Inflammatory macrophage treated with lipopolysaccharide for 4 hours (primary cell): ENCODE measurements at places on chromosomes 1 and 21.

- DNase-seq, result no peak
Measured at GRCh38 chr21:24899138-24899537, 708.1 kb downstream of the MRPL39 start.

DNA sequence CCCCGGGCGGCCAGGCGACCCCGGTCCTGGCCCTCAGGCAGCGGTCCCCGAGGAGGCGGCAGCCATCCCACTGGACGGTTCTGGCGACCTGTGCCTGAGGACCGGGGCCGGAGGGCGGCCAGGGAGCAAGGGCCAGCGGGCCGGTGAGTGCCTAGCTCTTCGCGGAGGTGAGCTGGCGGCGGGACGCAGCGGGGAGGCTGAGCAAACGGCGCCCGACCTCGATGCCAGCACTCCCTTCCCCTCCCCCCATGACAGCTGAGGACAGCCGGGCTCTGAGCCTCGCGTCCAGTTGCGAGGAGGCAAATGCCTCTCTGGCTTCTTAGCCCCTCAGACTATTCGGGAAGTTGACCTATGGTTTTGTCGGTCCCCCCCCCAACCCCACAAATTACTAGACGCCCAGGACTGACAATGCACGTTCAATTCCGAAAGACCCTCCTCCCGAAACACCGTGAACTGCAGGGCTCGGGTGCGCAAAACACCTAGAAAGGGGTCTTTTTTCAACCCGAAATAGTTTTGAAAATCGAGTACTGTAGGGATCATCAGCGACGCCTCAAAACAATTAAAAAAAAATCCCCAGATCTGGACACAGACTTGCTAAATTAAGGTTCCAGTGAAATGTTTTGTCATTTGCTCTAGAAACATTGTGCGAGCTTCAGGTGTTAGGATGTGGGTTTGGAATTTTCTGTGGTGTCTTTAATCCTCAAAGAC, 8.3 kb downstream of the CDKN2C start:
- DNase-seq, result no peak

DNA sequence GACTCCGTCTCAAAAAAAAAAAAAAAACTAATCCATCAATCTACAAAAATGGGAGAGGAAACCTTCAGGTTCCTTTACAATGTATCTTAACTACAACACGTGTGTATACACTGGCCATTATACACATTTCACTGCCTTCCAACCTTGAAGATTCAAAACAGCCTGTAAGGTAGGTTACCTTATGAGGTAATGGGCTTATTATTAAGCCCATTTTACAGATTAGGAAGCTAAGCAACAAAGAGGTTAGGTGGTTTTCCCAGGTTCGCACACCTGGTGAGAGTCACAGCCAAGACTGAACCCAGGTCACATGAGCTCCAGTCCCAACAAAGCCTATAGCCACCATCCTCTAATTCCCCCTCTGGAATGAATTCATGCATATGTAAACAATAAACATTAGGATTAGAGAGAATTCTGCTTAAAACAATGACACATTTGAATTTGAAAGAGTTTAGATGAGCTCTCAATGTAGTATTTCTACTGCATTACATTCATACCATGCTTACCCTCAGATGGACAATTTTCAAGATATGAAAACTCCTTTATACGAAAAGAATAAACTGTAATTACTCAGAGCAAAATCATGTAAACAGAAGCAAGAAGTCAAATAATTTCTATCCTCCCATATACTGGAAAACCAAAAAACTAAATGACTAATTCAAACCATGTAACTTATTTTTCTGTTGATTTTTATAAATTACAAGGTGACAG, 54.8 kb downstream of the EIF4G3 start:
- no peak for DNase-seq

- no peak for DNase-seq
Measured at GRCh38 chr1:218459450-218459849, 114.3 kb downstream of the TGFB2 start.

- no peak for DNase-seq
Measured at GRCh38 chr21:44269090-44269489, 7.4 kb upstream of the DNMT3L start.

- DNase-seq, result no peak
Measured at GRCh38 chr1:121586369-121587229, 401.8 kb downstream of the SRGAP2C start.
